ENCODE measurements at places on chromosomes 4 and X.

GRCh38 chr4:88077911-88078524 is 70.6 kb downstream of the PKD2 start:
- DNase-seq: no peak

- DNase-seq: peak; percentile 67
These were observed 122.4 kb upstream of the ACSL4 start for GRCh38 chrX:109855501-109855900.

DNA sequence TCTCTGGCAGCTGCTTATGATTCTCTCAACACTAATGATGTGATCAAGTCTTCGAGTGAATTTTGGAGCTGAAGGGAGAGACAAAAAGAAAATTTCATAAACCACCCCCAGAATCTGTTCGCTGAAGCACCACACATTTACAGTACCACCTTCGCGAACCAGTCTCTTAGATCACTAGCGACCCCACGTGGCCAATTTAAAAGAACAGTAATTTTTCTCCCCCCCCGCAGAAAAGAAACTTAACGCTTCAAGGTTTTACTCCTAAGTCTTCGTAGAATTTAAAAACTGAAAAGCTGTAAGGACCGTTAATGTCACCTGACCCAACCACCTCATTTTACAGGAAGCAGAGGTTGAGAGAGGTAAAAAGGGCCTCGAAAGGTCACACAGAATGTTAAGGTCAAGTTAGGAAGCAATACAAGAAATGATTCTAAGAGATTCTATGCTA is 187.5 kb downstream of the QDPR start:
- peak; percentile 66 for DNase-seq

GRCh38 chr4:182648766-182649165 is 268.4 kb downstream of the DCTD start:
- no peak for DNase-seq

DNA sequence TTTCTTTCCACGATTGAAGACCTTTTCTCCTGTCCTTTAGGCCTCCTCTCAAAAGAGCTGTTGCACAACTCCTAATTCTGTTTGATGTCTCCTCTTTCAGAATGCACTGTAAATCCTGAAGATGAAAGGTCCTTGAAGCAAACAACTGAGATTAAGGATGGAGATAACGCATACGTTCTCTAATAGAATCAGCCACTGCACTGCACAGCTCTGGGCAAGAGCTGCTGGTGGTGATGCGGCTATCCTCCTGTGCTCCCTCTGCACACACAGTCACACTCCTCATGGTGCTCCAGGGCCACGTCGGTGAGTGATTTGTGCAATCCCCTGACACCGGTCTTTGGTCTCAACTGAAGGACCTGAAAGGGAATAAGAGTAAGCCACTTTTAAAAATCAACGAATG is 208.7 kb downstream of the PDGFC start:
- no peak for DNase-seq

DNA sequence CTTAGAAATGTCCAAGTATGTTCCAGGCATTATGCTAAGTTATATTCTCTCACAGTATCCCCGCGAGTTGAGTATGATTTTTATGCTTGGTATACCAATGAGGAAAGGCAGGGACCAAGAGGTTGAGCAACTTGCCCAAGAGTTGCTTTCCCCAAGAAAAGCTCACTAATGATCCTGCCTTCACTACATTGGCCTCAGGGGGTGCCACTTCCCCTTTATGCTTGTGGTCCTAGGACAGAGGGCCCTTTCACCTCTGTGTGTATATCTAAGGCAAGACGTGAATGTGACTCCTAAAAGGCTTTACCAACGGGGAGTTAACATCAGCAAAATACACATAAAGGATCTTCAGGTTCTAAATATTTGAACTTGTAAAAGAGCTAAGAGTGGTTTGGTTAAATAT is 164.4 kb upstream of the CPEB2 start:
- peak; percentile 50 for DNase-seq

- DNase-seq: peak; percentile 14
These were observed at the start of gene SH2D1A for GRCh38 chrX:124346117-124346876. SH2D1A (plus strand) TSS chrX:124346563; CDS start chrX:124346643, 80 bp downstream.

GRCh38 chrX:111507933-111508332 is 3.5 kb upstream of the SERTM2 start:
- no peak for DNase-seq

DNA sequence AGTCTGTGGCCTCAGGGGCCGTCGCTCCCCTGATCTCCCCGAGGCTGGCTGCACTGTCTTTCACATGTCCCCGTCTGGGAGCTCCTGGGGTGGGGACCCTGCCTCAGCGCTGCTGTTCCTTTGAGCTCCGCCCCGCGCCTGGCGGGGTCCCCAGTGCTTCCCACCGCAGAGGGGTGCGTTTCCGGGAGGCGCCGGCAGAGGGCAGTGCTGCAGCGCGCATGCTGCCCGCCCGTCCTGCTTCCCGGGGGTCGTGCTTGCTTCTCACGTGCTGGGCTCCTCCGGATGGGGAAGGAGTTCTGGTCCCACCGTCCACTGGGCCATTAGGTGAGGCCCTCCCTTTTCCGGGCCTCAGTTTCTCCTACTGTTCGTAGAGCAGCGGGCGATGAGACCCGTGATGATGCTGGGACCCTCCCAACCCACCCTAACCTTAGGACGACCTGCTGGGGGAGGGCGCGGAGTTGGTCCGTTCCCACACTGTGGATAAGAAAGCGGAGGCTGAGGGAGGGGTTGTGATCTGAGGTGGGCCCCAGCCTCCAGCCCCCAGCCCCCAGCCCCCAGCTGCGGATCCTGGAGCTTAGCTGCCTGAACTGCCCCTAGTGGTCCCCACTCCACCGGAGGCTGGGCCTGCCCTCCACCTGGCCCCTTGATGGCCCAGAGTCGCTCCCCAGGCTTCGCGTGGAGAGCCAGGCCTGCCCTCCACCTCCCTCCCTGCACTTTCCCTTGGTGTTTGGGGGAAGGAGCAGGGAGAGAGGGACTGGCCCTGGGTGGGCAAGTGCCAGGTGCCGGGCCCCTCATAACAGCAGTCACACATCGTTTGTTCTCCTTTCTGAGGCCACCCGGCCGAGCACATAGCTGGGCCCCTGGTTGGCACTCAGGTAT is 15.3 kb downstream of the CPZ start:
- peak; percentile 52 for DNase-seq

DNA sequence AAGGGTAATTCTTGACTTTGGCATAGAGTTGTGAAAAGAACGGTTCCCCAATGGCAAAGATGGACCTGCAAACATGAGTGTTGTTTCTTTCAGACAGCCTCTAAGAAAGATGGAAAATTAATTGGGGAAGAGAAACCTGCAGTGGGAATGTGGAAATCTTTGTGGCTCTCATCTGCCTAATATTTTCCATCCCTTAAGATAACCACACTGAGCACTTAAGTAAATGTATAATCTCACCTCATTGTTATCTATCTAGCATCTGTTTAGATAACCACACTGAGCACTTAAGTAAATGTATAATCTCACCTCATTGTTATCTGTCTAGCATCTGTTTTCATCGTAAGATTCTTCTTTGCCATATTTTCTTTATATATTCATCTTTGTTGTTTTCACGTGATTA is 149.3 kb downstream of the NWD2 start:
- no peak for DNase-seq

DNA sequence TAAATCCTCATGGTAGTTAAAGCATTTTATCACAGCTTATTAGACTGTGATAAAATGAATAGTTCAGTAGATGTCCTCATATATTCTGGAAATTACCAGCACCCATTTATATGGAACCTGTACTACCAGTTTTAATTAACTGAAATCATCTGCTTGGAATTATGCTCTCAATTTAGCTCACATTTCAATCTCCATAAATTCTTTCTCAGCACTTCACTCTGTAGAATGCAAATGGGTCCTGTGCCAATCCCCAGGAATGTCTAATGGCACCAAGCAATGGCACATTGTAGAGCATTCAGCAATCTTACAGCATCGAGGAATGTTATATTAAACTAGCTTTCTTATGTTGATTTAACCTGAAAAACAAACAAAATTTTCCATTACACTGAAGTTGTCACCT is 355.1 kb downstream of the PDHA2 start:
- DNase-seq: no peak

- DNase-seq: peak; percentile 81
These were observed 1.3 kb upstream of the FHIP1A start for GRCh38 chr4:151407466-151408379.

DNA sequence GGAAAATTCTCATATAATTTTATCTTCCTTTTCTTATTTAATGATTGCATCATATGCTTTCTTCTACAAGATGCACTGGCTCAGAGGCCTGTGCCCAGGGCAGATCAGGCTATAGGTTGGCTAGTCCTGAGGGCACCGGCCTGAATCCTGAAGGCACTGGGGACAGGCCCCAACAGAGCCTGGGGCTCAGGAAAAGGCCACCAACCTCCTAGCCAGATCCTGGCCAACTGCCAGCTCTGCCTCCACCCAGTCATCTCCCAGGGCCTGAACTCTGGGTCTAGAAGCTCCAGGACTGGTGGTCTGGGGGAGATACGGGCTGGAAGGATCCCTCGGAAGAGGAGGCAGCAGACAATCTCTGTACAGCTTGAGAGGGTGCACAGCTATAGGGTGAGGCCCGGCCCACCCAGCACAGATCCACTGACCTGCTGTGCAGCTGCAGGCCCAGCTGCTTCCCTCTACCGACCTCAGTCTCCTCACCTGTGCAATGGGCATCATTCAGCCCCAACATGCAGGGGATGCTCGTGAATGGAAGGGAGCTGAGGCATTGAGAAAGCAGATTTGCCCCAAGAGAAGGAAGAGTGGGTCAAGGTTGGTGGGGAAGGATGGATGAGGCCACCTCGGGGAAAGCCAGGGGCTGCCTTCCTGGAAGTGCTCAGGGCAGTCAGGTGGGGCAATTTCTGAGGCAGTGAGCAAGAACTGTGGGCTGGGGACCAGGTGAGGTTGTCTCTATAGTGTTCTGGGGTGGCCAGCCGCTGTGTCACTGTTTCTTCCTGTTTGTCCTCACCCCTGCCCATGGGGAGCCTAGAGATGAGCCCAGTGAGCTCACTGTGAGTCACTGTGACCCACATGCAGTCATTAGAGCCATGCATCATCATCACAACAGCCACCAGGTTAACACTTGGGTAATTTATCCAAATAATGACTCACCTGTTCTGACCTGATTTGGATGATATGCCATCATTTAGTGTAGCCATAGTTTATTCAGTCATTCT is 22.4 kb upstream of the XAGE2 start:
- DNase-seq: no peak

GRCh38 chr4:157223456-157223855 is 2.9 kb downstream of the GRIA2 start:
- no peak for DNase-seq

DNA sequence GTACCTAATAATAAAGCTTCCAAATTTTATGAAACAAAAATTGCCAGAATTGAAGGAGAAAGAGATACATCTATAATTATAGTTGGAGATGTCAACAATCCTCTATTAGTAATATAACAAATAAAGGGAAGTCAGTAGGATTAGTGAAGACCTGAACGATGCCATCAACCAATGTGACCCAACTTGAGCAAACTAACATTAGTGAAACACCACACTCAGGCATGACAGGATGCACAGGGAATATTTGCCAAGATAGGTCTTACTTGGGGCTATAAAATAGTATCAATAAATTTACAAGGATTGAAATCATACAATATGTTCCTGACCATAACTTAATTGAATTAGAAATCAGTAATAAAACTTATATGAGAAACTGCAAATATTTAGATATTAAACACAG is 12.0 kb downstream of the SPON2 start:
- DNase-seq: no peak

- DNase-seq: no peak
These were observed 117.0 kb downstream of the DCK start for GRCh38 chr4:71110499-71110898.

DNA sequence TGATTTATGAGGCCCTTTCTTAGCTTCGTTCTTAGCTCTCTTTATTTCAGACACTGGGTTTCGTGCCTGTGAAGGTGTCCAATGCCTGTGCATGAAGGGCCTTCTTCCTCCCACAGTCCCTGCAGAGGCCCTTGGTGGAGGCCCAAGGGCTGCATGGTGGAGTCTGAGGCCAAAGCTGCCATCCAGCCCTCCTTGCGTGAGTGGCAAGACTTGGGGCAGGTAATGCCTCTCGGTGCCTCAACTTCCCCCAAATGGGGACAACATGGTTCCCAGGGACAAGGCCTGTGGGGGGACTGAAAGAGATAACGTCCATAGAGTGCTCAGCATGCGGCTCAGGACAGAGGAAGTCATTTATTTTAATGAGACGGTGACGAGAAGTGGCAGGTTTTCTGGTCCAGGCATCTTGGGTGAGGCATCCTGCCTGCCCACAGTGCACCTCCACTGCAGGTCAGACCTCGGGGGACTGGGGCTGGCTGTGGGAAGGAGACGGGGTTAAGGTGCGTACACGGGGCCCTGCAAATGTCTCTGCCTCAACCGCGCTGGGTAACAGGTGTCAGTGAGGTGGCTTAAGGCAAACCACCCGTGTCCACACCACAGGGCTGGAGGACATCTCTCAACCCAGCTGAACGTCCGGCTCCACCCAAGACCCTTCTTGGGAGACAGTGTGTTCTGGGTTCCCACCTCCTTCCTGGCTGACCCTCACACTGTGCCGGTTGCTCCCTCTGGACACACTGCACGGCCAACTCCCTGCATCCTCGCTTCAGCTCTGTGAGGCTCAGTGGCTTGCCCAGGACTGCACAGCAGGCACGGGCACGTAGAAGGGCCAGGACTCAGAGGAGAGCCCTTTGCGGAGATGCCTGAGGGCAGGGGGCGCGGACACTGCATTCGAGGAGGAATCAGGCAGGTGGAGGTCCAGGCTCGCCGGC is 50.5 kb downstream of the PSAPL1 start:
- DNase-seq: no peak

GRCh38 chrX:29661290-29661689 is 554.1 kb upstream of the MAGEB2 start:
- DNase-seq: peak; percentile 0

DNA sequence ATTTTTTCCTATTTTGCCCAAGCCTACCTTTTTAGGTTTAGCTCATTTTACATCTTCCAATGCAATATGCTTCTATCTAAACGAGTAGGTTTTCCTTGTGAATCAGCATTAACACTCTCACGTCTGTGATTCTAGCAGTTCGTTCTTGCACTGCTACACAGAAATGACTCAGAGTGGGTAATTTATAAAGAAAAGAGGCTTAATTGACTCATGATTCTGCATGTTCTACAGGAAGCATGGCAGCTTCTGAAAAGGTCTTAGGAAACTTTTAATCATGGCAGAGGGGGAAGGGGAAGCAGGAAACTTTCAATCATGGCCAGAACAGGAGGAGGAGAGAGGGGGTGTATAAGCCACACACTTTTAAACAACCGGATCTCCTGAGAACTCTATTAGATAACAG is 44.9 kb downstream of the SPANXN1 start:
- DNase-seq: no peak

DNA sequence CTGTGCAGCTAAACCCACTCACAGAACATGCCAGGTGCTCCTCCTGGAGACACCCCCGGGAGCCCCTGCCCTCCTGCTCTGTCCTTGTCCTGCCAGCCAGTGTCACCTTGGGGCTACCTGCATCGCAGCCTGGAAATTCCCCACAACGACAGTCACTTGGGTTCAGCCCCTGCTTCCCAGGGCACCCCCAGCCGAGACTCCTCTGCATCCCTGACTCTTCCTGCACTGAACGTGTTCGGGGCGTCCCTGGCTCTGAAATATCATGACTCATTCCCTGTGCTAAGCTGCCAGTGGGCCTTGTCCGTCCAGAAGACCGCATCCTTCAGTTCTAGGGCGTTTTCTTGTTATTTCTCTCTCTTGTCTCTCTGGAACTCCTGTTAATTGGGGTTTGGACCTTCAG is 5.8 kb downstream of the CFAP99 start:
- DNase-seq: no peak

GRCh38 chr4:102687982-102688433 is 72.8 kb downstream of the MANBA start:
- DNase-seq: no peak

- DNase-seq: peak; percentile 4
These were observed 5.1 kb downstream of the UPRT start for GRCh38 chrX:75278991-75279390.
